Heart right ventricle (tissue), 16 donors: ENCODE measurements at places on chromosomes 5 and 9. TPM values are rescaled to one million over a fixed set of nuclear protein-coding genes. Genes with fewer than 3 reads are reported as not detected.

DNA sequence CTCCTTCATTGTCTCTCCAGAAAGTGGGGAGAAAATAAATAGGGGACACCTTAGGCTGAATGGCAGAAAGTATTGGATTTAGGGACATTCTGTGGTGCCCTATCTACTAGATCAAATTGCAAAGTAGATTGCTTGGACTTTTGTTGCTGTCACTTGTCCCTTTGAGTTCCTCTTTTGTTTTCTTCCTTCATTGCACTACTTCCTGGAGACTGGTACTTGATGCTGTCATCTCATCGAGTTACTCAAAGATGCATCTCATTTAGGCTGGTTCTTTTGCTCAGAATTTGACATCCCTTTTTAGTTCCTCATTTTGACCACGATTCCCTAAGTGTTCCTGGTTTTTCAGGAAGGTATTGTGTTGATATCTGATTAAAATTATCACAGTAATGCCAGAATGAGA lies 137.6 kb downstream of the ADGRV1 start:
- DNase-seq: no peak
- H3K4me1 ChIP-seq: no peaks in the 10 kb centered on the region
- H3K4me3 ChIP-seq: no peak overlapping the region
- no peaks in the 10 kb centered on the region for H3K27me3 ChIP-seq
- no peaks in the 10 kb centered on the region for H3K36me3 ChIP-seq

GRCh38 chr9:136676297-136676794 lies 10.9 kb downstream of the AGPAT2 start:
- H3K4me3 ChIP-seq: no peak overlapping the region
- H3K36me3 ChIP-seq: peaks cover 59% of the 10 kb centered on the region
- H3K27me3 ChIP-seq: no peaks in the 10 kb centered on the region
- H3K4me1 ChIP-seq: peaks cover 21% of the 10 kb centered on the region

GRCh38 chr5:171480239-171480638 lies 60.8 kb downstream of the FGF18 start:
- peaks cover 24% of the 10 kb centered on the region for H3K4me1 ChIP-seq
- H3K27me3 ChIP-seq: no peaks in the 10 kb centered on the region
- no peak overlapping the region for H3K27ac ChIP-seq
- DNase-seq: no peak
- H3K4me3 ChIP-seq: no peak overlapping the region

GRCh38 chr9:114172981-114173833 lies 17.9 kb downstream of the COL27A1 start:
- H3K27ac ChIP-seq: no peak overlapping the region
- H3K36me3 ChIP-seq: no peaks in the 10 kb centered on the region
- no peak overlapping the region for H3K4me3 ChIP-seq
- no peaks in the 10 kb centered on the region for H3K27me3 ChIP-seq
- DNase-seq: no peak

Gene SHROOM1
- total RNA-seq: 4.3 TPM
